ENCODE measurements at places on chromosomes 1 and 21. TPM values are rescaled to one million over a fixed set of nuclear protein-coding genes. Genes with fewer than 3 reads are reported as not detected.

Gene ZNF648
- not detected for total RNA-seq

Gene TOR1AIP2
- total RNA-seq: 74.2 TPM

Gene CDCP2
- total RNA-seq: not detected

Gene CR1
- 1.5 TPM for total RNA-seq
